SHP77 treated with DMSO at 0.1 percent for 48 hours (cell line): ENCODE measurements at places on chromosomes 2 and 18.

DNA sequence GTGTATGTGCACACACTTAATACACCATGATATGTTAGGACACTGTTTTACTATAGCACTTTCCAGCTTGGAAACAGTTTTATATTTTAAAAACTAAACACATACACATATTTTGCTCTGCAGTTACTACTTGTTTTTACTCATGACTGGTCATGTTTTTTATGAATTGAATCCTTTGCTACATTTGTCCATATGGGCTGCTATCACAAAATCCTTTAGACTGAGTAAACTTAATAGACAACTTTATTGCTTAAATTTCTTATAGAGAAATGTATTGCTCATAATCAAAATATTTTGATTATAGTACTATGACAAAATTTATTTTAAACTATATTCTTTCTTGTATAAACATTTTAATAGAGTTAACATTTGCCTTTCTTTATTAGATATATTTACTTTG is 314.8 kb downstream of the RBM43 start:
- DNase-seq: no peak

DNA sequence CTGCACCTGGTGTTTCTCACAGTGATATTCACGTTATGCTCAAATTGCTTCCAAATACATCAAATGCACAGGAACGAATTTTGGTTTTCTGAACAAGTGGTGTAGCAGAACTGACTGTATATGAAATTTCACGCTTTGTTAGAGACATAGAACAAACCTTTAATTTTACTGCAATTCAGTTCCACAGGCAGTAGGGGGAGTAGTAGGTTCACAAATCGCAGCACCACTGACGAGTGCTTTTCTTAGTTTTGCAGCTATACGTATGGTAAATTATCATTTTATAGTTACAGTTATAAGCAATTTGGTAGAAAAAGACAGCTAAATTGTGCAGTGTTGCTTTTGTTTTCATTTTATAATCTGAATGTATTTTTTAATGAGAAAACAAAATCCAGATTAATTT is 113.3 kb downstream of the KIAA1328 start:
- DNase-seq: peak; percentile 5

GRCh38 chr2:220123751-220124150 is 496.3 kb downstream of the SLC4A3 start:
- DNase-seq: peak; percentile 47

DNA sequence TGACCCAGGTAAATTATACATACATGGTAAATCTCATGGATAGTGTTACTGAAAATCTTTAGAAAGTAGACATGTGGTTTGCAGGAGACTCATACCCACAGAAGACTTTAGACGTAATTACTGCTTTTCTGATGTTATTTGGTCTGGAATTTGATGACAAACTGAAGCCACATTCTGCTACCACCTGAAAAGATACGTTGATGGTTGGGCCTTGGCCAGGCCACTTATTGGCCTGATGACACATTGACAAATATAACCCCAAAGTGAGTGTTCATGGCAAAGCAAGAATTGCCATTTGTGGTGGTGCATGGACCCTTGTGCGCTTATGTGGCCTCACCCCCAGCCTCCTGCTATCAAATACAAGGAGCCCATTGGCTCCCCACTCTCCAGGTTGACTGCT is 155.6 kb downstream of the METTL4 start:
- DNase-seq: no peak

GRCh38 chr18:60022671-60023276 is 123.0 kb downstream of the PMAIP1 start:
- DNase-seq: no peak

GRCh38 chr2:26485725-26486418 is 7.9 kb upstream of the OTOF start:
- no peak for DNase-seq

- no peak for DNase-seq
Measured at GRCh38 chr2:231409776-231410175, 14.3 kb downstream of the B3GNT7 start.

- peak; percentile 3 for DNase-seq
Measured at GRCh38 chr2:68828887-68829708, 42.1 kb downstream of the BMP10 start.

DNA sequence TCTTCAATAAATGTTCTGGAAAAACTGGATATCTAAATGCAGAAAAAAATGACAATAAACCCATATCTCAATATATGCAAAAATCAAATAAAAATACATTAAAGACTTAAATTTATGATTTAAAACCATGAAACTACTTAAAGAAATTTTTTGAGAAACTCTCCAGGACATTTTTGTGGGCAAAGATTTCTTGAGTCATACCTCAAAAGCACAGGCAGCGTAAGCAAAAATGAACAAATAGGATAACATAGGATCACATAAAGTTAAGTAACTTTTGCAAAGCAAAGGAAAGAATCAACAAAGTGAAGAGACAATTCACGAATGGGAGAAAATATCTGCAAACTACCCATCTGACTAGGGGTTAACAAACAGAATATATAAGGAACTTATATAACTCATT is 1545.5 kb downstream of the SUCLG1 start:
- DNase-seq: no peak

DNA sequence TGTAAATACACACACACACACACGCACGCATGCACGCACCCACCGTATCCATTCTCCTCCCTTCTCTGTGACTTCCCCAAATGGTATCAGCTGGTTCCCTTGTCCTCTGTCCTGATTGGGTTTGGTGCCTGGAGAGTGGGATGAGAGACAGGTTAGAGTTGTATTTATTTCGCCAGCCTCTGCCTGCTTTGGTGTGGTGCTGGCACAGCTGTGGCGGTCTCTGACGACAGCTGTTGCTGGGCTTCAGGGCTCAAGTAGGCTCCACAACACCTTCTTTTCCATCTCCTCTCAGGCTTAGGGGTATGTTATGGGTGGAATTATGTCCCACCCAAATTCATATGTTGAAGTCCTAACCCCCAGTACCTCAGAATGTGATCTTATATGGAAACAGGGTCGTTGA is 94.9 kb upstream of the ITGA6 start:
- DNase-seq: no peak

DNA sequence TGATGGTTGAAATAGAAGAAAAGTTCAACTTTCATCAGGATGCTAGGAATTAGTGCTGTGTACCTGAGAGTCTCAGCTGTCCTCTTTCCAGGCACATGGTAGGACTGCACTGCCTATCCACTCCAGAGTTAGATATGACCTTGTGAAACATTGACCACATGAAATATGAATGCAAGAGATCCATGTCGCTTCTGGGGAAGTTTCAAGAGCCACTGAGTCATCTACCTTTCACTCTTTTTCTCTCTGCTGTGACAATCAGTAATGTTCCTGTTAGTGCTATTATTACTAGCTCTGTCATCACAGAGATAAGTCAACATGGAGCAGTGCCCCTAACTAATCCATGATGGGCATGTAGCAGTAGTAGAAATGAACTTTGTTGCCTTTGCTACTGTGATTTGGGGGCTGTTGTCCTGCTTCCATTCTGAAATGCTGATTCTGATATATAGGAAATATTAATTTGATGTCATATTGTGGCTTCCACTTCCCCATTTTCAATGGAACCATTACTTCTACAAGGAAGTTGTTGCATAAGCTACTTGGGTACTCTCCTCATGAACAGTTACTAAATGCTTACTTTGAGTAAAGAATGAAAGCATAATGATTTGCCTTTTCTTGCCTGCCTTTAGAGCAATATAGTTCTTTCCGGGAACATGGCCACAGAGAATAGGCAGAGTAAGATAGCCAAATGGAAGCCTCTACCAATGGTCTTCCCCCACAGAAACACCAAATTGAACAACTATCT is 192.8 kb upstream of the ZNF521 start:
- no peak for DNase-seq

DNA sequence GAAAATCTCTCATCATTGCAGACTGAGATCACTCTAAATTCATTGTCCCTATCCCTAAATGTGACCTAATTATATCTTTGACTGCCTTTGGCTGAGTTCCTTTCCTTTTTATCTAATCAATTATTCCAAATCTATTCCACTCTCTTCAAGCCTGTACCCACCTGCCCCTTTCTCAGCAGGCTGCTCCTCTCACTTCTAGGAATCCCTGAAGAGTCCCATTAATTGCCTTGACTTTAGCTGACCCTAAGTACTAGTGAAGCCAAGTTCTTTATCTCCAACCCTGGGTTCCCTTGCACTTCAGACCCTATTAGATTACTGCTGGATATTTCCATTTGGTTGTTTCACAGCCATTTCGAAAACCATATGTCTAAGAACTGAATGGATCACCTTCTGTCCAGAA is 102.8 kb downstream of the GREB1L start:
- no peak for DNase-seq

- DNase-seq: no peak
Measured at GRCh38 chr2:233433794-233434193, 79.5 kb downstream of the DGKD start.

DNA sequence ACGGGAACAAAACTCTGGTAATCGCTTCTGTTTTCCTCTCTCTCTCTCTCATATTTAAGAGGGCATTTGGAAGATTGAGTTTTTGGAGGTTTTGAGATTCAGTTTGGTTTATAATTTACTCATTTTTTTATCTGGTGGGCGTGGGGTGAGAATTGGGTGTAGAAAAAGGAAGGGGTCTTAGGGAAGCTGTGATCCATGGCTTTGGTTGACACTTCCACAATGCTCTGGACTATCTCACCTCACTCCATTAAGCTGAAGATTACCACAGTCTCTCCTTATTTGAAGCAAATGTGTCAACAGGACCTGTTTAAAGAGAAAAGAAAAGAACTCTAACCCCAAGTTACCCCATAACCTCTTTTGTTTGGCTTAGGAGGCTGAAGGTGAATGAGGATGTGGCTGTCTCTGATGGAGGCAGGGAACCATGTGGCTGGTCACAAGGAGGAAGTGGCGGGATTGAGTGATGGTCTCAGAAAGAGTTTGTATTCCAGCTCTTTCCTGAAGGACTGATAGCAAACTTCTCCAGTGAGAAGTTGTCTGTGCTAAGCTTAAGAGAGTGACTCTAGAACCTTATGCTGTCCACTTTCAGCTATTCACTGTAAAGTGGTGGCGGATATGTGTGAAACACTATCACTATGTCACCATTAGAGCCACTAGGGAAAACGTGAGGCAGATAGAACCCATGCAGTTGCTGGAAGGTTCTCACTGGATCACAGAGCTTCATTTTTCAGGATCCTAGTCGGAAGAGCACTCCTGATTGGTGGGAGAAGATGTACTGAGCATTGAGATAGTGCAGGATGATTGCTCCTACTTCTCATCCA is 934 bp downstream of the ZNF804A start:
- peak; percentile 74 for DNase-seq

GRCh38 chr2:190964170-190964795 is 49.7 kb downstream of the STAT1 start:
- DNase-seq: no peak

DNA sequence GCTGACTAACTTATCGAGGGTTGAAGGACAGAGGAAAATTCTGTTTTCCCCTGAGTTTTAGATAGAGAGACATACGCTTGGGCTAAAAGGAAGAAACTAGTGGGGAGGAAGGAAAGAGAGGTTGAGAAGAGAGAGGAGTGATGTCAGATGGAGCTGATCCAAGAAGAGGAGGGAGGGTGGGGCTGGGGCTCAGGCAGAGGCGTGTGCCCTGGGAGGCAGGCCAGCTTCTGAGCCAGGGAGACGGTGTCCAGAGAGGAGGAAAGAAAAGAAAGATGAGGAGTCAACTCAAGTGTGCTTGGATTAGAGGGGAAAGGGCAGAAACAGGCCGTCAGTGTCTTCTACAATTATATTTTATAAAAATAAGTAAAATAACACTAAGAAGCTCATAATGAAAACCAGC is 56.2 kb downstream of the EMILIN2 start:
- DNase-seq: no peak

GRCh38 chr2:39661826-39662225 is 3.9 kb upstream of the TMEM178A start:
- no peak for DNase-seq

DNA sequence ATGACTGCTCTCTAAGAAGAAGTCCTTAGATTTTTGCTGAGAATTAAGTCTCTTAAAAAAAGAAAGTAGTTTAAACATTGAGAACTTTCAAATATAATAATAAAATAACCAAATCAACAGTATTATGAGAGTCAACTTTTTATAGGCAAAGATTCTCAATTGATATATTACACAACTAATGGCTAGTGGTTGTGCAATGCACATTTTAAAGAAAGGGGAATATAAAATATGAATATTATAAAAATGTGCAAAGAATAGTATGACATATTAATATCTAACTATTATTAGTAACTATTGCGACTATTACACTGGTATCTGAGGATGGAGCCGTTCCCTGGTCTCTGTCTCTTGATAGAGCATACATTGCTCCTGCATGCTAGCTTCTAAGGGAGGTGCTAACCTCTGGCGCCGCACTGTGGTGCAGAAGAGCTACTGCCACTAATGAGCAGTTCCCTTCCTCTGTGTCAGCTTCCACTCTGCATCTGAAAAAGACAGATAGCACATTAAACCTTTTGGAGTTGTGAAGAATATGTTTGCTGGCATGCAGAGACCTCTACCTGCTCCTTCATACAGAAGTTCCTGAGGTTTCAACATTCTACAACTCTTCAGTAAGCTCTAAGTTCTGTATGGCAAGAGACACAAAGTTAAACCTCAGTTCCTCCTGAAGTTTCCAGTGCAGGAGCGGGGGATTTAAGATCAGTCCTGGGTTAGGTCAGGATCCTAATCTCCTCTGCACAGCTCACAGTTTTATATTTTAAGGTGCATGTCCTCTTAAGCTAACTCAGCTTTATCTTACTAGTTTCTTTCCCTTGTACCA is 3.5 kb upstream of the SLC9A2 start:
- peak; percentile 46 for DNase-seq

DNA sequence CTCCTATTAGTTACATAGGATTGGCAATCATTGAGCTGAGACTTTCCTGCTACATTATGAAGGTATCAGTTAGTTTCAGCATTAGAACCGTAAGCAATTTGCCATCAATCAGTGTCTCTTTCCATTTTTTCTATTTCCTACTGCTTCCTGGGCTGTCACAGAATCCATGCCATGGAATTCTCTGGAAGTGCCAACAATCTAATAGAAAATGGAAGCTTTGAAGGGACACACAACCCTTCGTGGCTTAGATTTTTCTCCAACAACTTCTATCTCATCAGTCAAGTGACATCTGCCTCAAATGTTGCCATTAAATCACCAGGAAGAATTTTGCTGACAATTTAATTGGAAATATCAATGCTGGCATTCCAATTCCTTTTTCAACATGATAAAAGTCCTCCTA is 183.5 kb upstream of the PARD3B start:
- DNase-seq: no peak

- DNase-seq: no peak
Measured at GRCh38 chr2:232955856-232956255, 57.2 kb downstream of the NGEF start.

- DNase-seq: no peak
Measured at GRCh38 chr2:89850481-89850880, 1159.0 kb downstream of the RPIA start.

DNA sequence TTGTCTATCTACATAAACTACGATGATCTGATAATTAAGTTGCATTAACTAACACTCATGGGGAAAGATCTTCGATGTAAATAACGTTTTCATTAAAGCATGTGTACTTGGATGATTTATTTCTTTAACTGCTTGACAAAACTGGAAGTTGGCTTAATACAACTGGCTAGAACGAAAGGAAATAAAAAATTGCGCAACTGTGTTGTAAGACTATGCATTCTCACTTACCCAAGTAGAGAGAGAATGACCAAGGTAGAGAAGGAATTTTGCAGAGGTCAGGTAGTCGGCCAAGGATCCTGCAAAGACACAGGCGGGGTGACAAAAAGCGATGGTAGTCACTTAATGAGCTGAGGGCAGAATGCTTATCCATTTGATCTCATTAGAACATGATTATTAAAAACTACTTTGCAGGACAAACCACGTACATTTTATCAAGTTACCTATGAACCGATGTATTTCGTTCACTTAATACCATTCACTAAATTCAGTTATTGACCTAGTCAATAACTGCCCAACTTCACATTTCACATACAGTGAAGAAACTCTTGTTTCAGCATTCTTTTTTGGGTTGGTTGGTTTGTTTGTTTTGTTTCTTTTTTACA is 900 bp downstream of the SLC40A1 start:
- DNase-seq: no peak
